Activated T-helper 2 cell treated with anti-CD3 and anti-CD28 coated beads, Interferon-gamma antibody, Interleukin-2, Interleukin-4, amounts not matched to agents 10 μg/mL and 5 μg/mL and 100 μg/mL, durations not matched to agents 14 hours and 24 hours and 36 hours (primary cell): ENCODE measurements at places on chromosomes 12 and 14. TPM values are rescaled to one million over a fixed set of nuclear protein-coding genes. Genes with fewer than 3 reads are reported as not detected.

PLEKHG7 gene
- not detected in 2 replicates for total RNA-seq

PRH2 gene
- total RNA-seq, result not detected in 2 replicates

DNA sequence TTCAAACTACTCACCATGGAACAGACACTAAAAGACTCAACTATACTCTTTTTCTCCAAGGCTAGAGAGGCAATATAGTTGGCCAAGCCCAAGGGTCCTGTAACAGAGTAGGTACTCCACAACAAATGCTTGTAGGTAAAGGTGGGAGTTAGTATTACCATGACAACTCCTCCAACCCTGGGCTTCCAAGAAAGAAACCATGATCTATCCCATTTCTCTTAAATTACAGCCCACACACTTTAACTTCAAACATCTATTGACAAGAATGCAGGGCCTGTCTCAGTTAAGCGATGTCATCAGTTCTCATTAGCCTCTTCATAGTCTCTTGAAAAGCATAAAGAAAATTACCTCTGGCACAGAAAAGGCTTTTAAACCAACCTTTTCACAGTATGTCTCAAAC is 25.0 kb downstream of the ERH start:
- no peak for DNase-seq

DNA sequence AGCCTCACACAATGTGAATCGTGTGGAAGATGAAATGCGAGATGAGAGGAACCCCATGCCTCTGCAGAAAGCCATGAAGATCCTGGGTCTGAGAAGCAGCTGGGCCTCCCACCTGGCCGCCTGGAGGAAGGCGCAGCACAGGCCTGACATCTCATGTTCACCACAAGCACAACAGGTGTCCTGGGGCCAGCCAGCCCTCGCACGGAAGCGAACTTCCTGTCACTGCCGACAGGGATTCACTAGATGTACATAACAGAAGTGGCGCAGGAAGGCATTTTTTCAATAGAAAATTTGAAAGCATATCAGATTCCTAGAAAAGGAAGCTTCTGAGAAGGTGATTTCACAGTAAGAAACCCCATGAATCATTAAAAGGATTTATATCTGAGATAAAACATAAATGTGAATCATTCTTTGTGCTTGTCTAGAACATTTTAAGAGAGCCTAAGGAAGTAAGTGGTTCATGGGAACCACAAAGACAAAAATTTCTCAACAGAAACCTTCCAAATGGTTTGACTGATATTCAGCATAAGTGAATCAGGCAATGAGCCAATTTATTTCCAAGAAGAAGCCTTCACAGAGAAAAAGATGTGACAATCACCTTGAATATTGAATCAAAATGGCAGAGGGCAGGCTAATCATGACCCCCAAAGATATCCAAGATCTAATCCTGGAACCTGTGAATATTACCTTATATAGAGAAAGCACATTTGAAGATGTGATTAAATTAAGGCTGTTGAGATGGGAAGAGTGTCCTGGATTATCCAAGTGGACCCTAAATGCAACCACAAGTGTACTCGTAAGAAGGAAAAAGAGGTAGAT is 311.9 kb downstream of the DUSP6 start:
- DNase-seq, result peak; percentile 83

GRCh38 chr12:52524898-52525591 is 4.9 kb upstream of the KRT5 start:
- no peak for DNase-seq
